Ureter (tissue), 1 donor: ENCODE measurements at places on chromosomes 13 and 19. TPM values are rescaled to one million over a fixed set of nuclear protein-coding genes. Genes with fewer than 3 reads are reported as not detected.
A peak's percentile ranks its signal among the peaks of the same experiment; 100 is the strongest.

- DNase-seq = no peak
Measured at GRCh38 chr13:93603043-93603442, 376.4 kb downstream of the GPC6 start.

DNA sequence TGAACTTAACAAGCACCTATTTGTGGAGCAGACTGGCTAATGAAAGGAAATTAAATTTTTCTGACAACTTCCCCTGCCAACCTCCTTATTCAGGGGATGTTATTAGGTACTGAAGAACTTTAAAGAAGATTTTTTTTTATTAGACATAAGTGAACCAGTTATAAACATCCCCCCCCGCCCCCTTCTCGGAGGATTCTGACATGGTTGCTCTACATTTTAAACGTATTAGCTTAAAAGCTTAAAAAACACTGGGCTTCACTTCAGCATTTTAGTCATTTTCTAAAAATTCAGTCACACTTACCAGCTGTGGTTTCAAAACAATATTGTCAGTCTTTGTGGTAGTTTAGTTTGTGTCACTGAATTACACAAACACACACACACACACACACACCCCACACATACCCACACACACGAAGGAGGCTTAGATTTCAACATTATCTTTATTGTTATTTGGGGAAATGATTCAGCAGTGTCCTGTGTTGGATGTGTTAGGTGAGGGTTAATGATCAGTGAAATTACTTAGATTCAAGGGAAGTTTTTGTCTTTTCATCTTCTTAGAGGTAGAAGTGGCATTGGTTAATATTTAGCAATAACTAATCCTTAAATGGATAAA is 145.7 kb downstream of the PCCA start:
- DNase-seq = no peak

- no peak for DNase-seq
Measured at GRCh38 chr13:89891416-89891815, 1456.1 kb upstream of the MIR17HG start.

DNA sequence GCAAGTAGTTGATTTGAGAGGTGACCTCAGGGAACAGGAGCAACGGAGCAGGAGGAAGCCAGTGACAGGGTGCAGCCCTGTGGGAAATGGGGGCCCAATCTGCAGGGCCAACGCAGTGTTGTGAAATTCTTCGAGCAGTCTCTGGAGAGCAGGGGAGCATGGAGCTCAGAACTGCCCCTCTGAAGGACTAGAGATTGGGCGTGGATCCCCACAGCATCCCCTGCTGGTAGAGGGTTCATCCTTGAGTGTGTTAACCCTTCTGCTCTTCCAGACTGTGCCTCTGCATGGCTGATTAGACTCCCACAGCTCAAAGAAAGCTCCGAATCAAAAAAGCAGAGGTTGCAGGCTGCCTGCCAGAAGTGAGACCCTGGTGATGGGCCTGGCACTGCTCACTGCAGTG is 77.9 kb upstream of the UQCRFS1 start:
- DNase-seq = no peak

DNA sequence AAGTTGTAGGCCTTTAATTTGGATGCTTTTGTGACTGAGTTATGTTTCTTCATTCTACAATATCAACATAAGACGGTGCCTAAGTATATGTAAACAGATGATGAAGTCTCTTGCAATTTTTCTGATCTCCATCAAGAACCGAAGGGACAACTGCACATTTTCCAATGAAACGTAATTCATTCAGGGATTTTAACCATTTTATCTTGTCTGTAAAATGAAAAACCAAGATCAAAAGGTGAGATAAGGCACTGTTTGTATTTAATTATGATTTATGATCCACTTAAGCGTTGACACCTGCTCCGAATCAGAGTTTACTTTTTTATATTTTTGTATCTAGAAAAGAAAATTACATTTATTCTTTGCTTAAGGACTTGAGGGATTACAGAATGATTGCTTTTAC is 556.8 kb upstream of the ARGLU1 start:
- no peak for DNase-seq

DNA sequence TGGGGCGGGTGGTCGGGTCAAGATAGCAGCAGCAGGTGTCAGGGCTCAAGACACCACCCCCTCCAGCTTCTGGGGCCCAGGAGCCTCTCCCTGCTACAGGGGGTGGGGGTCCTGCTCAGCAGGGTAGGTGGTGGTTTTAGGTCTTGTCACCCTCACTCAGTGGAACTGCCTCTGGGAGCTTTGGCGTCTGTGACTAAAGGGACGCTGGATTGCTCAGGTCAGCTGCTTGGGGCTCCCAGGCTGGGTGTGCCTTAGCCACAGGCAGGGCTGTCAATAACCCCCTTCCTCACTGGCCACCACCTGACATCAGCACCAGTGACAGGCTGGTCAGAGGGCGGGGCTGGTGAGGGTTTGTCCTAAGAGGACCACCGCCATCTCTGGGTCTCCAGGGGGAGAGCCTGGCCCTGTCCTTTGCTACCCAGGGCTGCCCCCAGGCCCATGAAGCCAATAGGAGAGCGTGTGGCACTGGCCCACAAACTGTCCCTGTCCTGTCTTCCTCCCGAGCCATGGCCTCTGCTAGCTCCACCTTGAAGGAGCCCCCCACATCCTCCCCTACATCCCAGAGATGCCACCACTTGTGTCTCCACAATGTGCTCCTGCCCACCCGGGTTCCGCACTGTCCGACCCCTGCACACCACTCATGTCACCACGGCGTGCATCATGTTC is 36.4 kb downstream of the MAU2 start:
- DNase-seq = no peak

DNA sequence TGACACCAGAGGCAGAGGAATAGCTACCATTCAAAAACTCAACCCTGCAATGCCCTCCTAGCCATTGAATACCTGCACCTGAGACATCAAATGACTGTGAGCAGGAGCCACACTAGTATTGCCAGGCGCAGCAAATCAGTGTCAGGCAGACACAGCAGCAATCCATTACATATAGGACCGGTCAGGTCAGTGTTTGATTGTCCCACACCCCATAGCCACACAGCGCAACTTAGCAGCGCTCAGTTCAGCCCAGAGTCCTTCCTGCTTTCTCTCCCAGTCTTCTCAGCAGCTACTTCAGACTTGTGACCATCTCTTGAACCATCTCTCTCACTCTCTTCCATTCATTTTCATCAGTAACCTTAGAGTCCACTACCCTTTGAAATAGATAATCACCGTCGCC is 181.6 kb upstream of the GPR12 start:
- DNase-seq = no peak

GRCh38 chr13:48457578-48458242 is 44.8 kb upstream of the LPAR6 start:
- no peak for DNase-seq

DNA sequence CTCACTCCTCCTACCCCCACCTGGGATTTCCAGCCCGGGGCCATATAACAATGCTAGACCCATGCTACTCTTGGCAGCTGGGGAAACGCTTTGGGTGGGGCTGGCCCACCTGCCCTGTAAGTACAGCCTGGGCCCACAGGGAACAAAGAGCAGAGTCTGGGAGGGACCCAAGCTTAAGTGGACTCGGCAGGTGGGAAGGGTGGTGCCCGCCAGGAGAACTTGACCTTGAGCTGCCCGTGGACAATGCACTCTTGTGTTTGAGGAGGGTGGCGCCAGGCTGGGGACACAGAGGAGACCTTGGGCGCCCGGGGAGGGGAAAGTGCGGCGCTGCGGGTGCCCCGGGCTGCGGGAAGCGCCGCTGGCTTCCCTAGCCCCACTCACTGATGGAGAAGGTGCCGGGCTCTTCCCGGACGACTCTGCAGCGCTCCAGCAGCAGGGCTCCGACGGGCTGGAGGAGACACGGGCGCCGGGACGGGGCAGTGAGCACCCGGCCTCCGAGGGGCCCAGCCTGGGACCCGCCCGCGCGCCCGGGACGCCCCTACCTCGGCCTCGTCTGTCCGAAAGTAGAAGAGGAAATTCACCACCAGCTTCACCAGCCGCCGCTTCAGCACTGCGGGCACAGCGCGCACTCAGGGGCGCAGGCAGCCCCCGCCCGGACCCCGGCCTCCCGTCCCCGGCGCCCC is 607 bp downstream of the PLEKHJ1 start:
- DNase-seq = no peak

DNA sequence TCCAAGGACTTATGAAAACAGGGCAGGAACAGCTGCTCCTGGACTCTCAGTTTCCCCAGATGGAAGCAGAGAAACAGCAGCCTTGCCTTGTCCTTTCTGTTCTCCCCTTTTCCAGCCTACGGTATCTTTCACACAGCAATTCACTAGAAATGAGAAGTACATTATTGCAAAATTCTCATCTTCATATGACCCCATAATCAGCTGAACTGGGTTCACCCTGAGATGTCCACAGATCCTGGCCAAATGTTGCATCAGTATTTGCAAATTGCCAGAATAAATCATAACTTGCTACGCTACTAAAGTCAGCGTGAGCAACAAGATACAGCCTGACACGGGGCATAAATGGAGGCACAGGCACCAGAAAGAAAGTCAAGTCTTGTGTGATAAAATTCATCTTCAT is 16.1 kb downstream of the VSTM1 start:
- no peak for DNase-seq

GRCh38 chr19:23762884-23763711 is 4.4 kb upstream of the ZNF681 start:
- DNase-seq = peak; percentile 92

DNA sequence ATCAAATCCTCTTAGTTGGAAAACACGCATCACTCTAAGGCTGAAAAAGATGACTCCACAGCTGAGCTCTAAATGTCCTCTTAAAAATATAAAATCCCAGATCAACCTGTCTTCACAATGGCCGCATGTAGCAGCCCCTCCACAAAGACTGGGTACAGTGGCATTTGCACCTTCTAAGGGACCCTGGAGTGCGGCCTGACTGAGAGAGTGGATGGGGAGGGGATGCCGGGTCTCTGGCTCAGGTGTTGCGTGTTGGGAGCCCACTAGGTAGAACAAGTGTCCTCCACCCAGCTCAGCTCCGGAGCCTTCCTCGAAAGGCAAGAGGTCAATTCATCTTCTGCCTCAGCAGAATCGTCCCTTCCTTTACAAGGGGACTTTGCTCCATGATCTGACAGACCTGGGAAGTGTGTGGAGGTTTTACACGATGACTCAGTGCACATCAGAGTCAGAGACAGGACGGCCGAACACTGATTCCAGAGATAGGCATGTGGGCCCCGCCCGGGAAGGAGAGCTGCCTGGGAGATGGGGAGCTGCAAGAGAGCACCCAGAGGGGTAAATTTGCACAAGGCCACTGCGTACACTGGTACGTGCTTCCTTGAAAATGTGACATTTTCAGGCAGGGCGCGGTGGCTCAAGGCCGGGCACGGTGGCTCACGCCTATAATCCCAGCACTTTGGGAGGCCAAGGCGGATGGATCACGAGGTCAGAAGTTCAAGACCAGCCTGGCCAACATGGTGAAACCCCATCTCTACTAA is 23.5 kb upstream of the SLC15A1 start:
- no peak for DNase-seq

DNA sequence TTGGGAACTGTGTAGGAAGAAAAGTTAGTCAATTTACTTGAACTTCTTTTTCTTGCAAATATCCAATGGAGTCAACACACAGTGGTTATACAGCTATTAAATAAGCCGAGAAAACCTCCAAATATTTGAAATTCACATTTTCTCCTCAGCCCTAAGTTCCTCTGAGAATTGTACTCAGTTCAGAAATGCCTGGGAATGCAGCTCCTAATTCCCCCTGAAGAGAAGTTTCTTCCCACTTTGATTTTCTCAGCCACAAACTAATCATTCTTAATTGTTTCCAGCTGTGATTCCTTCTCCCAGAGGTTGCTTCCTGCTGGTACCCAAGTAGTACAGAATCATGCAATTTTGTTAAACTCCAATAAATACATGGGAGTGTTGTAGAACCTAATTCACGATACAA is 246.1 kb upstream of the MIR17HG start:
- no peak for DNase-seq

DNA sequence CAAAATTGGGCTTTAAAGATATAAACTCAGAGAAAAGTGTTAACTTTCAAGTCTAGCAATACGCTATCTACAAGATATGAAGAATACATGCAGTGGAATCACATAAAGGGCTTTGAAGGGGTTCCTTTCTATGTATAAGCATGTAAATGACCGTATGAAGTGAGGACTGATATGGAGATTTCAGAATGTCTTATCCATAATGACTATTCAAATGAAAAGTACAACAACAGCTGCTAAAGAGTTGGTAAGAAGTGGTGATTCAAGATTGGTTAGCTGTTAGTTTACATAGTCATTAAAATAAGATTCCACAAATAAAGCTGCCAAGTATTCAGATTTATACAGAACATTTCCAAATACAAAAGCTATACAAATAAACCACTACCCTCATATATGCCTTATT is 153.4 kb upstream of the STARD13 start:
- no peak for DNase-seq

DNA sequence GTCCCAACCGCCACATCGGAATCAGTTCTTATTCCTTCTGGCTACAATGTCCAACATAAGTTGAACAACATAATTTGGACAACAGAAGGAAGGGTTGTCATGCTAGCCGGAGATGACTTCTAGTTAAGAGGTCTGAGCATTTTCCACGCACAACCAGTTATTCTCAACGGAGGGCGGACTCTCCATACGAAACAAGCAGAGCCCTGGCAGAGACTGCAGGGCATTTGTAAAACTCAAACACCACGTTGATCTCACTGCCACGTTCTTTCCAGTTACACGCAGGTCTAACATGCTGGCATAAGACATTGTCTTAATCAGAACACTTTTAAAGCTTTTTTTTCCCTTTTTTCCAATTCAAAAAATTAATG is 38.3 kb upstream of the DCUN1D2 start:
- DNase-seq = no peak

DNA sequence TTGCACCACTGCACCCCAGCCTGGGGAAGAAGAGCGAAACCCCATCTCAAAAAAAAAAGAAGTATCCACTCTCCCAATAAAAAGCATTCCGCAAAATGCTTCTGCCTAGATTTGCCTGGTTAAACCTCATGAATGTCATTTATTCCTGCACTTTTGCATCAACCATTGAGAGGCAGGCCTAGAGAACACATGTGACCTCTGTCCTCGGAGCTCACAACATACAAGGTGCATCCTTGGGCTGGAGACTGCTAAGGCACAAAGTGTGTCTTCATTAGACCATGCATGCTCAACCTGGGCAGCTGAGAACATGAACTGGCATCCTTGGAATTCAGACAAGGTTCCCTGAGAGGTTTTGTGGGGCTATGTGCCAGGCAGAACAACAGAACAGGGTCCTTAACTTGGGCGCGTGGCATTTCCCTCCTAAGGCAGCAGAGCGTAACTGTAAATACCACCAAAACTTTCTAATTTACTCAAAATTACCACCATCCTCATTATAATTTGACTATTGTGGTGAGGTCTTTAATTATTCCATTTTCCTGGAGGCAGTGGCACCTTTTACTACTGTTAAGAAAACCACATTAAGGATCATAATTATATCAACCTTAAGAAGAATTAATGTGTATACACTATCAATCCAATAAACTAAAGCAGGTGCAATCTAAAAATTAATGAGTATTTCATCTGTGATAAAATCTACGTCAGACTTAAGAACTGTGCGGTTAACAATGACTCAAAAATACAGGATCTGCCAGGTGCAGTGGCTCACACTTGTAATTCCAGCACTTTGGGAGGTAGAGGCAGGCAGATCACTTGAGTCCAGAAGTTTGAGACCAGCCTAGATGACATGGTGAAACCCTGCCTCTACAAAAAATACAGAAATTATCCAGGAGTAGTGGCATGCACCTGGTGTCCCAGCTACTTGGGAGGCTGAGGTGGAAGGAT is 13.8 kb downstream of the RCBTB1 start:
- no peak for DNase-seq

GAPDHS gene
- total RNA-seq = not detected

RNF113B gene
- not detected for total RNA-seq

AMH gene
- total RNA-seq = 1.3 TPM

PLK5 gene
- not detected for total RNA-seq

STOML3 gene
- not detected for total RNA-seq

OLFM2 gene
- total RNA-seq = 5.6 TPM

CATSPERD gene
- total RNA-seq = not detected

HOMER3 gene
- 23.2 TPM for total RNA-seq
